Amniotic stem cell (primary cell): ENCODE measurements at places on chromosomes 3 and 15.

GRCh38 chr3:143895805-143896204 lies 47.5 kb upstream of the SLC9A9 start:
- no peak for DNase-seq

- no peak for DNase-seq
Measured at GRCh38 chr3:166177130-166177529, 339.9 kb upstream of the BCHE start.

GRCh38 chr3:88149101-88149508 lies 654 bp upstream of the C3orf38 start:
- no peak for DNase-seq

GRCh38 chr15:77613814-77614213 lies 18.9 kb downstream of the LINGO1 start:
- DNase-seq: no peak

DNA sequence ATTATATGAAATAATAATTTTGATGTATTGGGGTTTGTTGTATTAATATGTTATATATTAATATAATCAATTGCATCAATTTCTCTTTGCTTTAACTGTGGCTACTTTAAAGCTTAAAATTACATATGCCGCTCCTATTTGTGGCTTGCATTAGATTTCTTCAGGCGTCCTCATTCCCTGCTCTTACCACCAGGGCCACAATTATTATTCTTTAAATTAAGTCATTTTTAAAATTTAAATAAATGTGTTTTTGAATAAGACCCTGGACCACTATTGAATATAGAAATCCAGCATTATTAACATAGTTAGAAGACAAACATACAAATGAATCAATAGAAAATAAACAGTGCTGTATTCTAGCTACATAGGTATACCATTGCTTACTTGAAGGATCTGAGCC lies 55.5 kb upstream of the SNTN start:
- no peak for DNase-seq

- peak; percentile 85 for DNase-seq
Measured at GRCh38 chr3:39150803-39151631, 2.4 kb downstream of the CSRNP1 start.

DNA sequence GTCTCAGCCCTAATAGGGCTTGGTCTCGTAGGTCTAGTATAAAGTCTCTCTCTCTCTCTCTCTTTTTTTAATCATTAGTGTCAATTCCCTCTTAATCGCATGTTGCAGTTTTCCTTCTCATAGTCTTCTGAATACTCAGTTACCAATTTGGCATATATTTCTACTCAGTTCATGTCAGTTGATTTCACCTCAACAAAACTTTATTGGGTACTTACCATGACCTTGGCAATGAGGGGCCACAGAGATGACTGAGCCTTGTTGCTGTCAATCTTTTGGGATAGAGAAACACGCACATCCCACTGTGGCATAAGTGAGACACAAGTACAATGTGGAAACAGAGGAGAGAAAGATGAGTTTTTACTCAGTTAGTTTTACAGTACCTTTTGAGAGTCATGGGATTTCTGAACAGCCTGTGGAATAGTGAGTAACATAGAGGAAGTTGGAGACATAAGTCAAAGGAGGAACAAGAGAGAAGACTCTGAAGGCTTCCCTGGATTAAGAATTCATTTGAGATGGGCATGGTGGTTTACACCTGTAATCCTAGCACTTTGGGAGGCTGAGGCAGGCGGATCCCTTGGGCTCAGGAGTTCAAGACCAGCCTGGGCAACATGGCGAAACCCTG lies 150.2 kb upstream of the CBLB start:
- DNase-seq: no peak

- no peak for DNase-seq
Measured at GRCh38 chr3:105334138-105334882, 32.4 kb upstream of the ALCAM start.

DNA sequence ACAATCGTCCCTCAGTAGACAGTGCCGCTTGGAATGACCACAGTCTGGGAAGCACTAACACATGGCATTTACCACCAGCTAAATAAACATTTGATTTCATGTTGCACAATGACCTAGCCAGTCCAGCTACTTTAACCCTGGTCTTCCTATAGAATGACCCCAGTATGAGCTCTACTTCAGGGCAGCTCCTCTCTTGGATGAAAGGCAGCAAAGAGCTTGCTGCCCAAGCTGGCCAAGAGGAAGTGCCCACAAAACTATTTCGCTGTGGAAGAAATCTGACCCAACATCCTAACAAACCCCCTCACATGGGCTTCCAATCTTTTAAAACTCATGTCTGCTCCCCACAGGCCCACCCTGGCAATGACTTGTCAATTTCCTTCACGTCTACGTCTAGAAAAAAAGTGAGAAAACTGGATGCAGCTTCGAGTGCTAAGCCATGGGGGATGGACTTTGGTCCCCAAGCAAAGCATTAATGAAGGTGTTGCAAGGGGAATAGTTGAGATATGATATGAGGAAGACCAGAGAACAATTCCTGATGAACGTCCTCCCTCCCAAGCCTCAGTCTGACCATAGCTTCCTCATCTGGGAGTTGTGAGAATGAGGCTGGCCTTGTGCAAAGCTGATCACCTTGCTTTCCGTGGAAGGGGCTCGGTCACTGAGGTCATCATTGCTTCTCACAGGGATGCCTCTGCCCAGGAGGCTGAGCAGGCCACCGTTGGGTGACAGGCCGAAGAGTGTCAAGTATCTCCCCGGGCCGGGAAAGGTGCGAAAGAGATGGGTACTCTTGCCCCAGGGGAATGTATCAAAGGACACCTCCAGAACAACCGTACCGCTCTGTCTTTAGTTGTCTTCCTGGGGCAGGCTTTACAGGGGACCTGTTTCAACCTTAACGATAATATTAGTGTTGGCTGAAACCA lies 964 bp downstream of the SLC25A20 start:
- DNase-seq: no peak

DNA sequence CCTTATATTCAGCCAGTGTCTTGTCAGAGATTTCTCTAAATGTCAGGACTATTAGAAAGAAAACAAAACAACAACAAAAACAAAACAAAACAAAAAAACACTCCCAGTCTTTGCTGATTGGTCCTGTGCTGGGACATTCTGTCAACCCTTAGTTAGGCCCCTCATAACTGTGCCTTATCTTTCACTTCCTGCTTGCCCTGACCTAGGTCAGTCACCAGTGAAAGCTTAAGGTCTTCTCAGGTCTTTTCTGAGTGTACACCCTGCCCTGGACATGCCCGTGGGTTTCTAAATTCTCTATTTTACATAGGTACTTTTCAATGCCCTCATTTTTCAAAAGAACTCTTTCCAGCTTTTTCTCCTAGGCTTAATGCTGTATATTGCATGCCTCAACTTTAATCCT lies 454.1 kb downstream of the GRM7 start:
- DNase-seq: no peak

DNA sequence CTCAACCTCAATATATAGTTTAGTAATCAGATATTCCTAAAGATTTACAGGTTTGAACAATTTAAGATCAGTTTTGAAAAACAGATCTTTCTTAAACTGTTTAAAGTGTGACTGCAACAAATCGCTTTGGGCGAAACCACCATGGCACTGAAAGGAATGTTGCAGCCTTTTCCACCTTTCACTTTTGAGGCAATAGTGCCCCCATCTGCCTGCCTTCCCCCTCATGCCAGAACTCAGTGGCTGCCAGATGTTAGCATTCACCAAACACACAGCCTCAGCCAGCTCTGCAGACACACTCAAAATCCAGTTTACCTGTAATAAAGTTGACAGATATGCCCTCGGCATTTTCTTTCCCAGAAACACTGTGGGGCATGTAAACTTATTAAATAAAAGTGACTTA lies 3.3 kb downstream of the LYSMD4 start:
- DNase-seq: no peak

- no peak for DNase-seq
Measured at GRCh38 chr15:85492406-85492805, 112.0 kb downstream of the AKAP13 start.

- DNase-seq: no peak
Measured at GRCh38 chr3:155065537-155065936, 14.6 kb upstream of the MME start.

DNA sequence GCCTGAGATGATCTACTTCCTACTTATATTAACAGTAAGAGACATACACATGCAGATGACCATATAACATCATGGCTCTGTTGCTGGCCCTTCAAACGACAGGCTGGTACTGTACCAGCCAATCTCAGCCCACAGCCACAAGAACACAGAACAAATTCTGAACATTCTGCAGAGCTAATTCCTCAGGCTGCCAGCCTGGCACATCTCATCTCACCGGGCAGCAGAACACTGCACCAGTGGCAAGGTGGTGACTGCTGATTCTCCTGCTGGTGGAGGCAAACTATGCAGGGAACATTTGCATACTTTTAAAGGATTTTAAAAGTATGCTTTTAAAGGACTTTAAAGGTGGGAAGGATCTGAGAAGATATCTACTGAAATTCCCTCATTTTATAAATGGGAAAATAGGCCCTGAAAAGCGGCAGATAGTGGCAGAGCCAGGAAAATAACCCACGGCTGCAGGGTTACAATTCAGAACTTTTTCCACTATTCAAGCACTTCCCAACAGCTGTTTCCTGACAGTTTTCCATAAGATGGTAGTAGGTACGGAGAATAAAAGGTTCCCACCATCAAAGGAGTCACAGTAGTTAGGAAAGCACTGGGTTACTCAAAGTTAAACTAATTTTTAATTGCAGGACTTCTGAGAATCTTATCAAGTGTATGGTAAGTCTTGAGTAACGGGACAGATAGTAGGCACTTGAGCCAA lies 37.3 kb downstream of the SUMF1 start:
- no peak for DNase-seq

DNA sequence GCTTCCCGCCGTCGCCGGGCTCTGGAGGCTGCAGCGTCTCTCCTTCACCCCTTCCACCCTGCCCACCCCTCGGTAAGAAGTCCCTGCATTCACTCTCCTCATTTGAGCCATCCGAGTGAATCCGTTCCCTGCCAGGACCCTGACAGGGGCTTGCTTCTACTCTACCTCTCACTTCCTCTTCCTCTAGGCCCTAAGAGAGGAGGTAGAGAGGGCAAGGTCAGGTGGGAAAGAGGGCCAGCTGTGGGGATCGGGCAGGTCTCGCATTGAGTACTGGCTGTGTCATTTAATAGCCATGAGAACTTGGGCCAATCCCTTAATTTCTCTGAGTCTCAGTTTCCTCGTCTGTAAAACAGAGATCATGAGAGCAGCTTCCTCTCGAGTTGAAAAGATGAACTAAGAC lies 283.6 kb downstream of the UACA start:
- DNase-seq: no peak

GRCh38 chr15:26892182-26892518 lies 25.3 kb downstream of the GABRA5 start:
- DNase-seq: no peak

- no peak for DNase-seq
Measured at GRCh38 chr3:181383201-181383600, 328.5 kb upstream of the SOX2 start.

- DNase-seq: no peak
Measured at GRCh38 chr3:109640146-109640652, 302.9 kb upstream of the DPPA4 start.

DNA sequence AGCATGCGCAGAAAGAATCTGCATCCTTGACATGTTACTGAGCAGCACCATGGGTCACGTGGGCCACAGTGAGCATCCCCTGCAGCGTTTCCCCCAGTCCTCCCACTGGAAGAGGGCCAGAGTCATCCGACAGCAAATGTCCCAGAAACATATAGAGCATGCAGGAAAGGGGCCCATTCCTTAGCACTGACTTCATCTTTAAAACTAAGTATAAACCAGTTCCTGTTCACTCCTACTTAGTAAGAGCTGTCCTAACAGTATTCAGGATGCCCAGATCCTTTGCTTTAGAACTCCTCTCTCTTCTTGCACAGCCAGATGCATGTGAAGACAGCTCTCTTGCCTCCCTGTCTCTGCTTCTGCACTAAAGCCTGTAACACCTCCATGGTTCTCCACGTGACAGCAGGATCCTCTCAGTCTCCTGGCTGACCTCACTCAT lies 79.3 kb upstream of the OXTR start:
- DNase-seq: peak; percentile 38

GRCh38 chr15:43266834-43267233 lies at the start of gene TGM5:
Gene TGM5, minus strand, starts transcription at chr15:43266928. Its CDS starts 79 bp downstream, at chr15:43266849.
- DNase-seq: no peak

DNA sequence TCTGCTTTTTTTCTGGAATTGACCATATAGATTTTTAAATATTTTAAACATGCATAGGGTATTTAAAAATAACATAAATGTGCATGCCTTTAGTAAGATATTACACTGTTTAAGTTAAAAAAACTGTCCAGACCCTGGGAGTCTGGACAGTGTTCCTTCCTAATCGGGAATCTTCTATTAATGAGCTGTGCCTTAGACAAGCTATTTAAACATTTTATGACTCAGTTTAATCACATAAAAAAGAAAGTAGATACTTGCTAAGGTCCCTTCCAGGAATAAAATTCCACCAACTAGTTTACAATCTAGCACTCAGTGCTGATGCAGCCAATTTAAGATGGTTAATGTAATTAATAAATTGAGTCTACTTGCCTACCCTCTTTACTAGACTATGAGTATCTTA lies 140.4 kb upstream of the DPH6 start:
- DNase-seq: no peak
